ENCODE measurements at places on chromosomes 7 and 10. TPM values are rescaled to one million over a fixed set of nuclear protein-coding genes. Genes with fewer than 3 reads are reported as not detected.

The HOXA5 gene
- not detected for total RNA-seq

DNA sequence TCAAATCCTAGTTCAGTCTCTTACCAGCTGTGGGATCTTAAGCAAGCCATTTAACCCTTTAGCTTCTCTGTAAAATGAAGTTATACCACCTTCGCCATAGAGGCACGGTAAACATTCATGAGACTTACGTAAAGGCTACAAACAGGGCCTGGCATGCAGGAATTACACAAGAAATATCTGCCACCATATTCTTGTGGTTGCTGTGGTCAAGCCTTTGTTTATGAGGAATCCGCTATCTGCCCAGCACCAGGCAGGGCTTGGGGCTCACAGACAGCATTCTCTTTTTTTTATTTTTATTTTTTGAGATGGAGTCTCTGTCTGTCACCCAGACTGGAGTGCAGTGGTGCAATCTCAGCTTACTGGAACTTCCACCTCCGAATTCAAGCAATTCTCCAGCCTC, 9.9 kb downstream of the AIFM2 start:
- DNase-seq = no peak

GRCh38 chr7:24408798-24409430, 124.9 kb downstream of the NPY start:
- DNase-seq = no peak

GRCh38 chr7:130069179-130069977, 956 bp upstream of the KLHDC10 start:
- no peak for DNase-seq

The TPST1 gene
- 6.4 TPM for total RNA-seq

The HMX3 gene
- 60.5 TPM for total RNA-seq

DNA sequence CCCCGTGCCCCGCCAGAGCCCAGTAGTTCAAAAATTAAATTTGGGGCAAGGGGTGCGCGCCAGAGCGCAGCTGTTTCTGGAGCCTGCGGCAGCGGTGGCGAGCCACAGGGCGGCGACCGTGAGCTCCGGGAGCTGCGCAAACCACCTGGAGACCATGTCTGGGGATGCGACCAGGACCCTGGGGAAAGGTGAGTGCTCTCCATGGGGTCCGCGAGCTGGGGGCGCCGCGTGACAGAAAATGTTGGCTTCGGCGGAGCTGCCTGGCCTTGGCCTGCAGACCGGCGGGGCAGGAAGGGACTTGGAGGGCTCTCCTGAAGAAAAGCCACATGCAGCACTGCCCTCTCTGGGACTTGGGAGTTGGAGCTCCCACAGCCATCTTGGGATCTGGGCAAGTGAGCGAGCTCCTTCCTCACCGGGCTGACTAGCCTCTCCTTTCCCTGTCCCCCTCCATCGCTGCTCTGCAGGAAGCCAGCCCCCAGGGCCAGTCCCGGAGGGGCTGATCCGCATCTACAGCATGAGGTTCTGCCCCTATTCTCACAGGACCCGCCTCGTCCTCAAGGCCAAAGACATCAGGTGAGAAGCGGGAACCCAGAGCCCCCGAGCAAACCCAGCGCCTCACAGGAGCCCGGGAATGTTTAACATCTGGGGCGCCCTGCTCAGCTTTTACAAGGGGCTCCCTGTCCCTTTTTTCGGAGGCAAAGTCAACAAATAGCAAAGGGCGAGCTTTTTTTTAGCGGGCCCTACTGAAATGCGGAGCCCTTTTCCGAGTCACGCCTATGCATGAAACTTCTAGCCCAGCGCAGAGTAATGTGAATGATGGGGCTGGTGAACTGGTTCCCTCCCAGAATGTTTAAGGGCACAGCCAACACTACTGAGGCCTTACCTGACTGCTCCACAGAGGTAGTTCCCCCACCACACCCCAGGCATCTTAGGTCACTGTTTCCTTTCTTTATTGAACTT, 6.1 kb downstream of the GSTO2 start:
- DNase-seq = no peak

The TMEM196 gene
- not detected for total RNA-seq

DNA sequence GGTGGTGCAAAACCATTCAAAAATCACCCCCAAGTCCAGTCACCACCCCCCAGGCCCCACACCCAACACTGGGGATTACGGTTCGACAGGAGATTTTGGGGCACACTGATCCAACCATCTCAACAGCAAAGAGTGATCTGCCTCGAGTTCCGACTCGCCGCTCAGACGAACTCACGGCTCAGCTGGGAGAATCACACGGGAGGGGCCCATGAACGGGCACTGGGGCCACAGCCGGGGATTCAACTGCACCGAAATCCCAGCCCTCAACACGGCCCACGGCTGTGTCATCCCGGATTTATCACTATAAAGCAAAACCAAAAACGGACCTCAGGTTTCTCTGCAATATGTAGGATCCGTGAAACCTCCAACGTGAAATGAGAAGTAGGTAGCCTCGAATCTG, 460.0 kb downstream of the DNAJB6 start:
- no peak for DNase-seq

- DNase-seq = no peak
These were observed 101.5 kb upstream of the SHH start for GRCh38 chr7:155913719-155914118.

DNA sequence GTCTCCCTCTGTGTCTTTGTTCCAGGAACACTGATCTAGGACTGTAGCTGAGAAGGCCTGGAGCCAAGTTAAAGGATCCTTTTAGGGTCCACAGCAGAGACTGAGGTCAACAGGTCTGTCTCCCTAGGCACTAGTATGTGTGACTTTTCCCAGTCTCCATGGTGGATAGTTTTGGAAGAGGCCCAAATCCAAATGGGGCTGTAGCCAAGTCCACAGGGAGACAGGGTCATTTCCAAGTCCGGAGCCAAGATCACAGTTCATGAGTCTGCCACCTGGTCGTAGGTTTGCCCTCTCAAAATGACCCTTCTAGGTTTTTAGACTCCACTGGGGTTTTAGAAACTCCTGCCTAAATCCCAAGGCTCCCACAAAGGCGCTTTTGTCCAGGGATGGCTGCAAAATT, 16.8 kb downstream of the ZNF277 start:
- no peak for DNase-seq

- no peak for DNase-seq
These were observed 68.2 kb downstream of the PFKFB3 start for GRCh38 chr10:6270951-6271350.

DNA sequence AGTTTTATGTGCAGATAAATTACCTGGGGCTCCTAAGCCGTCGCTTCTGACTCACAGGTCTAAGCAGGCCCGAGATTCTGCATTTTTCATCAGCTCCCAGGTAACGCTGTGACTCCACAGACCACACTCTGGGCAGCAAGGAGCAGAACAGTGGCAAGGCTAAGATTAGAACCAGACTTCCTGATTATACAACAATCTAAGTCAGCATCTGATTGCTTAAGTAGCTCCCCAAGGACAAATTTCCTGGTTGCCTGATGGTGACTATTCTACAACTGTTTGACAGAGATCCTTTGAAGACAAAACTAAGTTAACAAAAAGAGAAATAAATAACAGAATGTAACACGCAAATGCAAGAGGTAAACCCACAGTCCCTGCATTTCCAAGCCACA, 69.0 kb downstream of the CREB3L2 start:
- no peak for DNase-seq

- DNase-seq = no peak
These were observed 63.0 kb downstream of the HDAC9 start for GRCh38 chr7:18558503-18558902.

DNA sequence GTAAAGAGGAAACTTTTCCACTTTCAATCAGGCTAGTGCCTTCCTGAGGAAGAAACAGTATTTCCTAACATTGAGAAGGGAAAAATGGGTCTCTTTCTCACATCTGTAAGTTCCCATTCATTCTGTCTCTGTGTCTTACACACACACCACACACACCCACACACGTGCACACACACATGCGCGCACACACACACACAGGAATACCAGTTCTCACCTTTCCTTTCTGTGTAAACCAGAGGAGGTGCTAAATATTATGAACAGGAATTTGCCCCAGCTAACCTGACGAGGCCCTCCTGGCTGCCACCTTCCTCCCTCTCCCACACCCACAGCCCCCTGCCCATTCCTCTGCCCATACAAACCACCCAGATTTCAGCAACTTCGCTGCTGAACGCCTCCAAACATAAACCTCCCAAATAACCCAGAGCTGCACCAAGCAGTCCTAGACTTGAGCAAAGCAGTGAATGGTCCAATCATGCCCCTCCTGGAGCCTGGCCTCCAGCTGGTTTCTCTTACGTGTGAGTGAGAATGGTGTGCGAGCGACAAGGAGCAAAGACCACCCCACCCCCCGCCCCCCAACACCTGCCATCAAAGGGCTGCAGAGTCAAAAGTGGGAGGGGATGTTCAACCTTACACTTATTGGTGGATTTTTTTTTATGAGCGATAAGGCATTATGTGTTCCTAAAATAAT, 190.5 kb downstream of the HECW1 start:
- DNase-seq = no peak

DNA sequence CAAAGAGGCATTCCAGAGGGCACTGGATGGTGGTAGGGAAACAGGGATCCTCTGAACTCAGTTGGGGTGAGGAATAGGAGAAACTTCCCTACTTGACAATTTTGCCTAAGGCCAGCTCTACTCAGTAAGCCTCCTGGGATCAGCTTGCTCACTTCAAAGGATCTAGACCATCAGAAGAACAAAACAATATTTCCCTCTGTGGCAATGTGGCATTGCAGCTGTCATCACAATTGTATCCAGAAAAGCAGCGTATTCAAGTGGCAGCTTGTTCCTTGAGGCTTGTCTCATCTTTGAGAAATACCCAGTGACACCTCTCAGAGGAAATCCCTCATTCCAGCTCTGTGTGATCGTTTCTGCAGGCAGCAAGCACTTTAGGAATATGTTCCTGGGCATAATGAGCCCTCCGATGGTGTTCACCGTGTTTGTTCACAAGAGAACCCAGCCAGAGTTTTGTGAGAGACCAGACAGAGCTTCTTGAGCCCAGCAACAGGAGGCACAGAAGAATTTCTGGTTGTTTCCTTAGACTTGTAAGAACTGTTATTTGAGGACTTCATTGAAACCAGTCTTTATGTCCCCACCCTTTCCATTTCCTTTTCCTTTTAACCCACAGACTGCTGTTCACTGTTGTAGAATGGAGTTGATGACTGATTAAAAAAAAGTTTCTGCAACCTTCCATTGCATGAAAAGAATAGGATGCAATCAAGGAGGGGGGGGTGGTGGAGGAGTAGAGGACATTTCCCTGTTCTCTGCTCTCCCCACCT, 747.3 kb downstream of the LRMDA start:
- no peak for DNase-seq

The PRKG1 gene
- total RNA-seq = not detected

The DNAJC12 gene
- total RNA-seq = 2.1 TPM

The PLA2G12B gene
- total RNA-seq = not detected

GRCh38 chr7:103996639-103997038, 7.2 kb upstream of the RELN start:
- no peak for DNase-seq

GRCh38 chr7:157313645-157314044, 23.2 kb upstream of the DNAJB6 start:
- DNase-seq = no peak

DNA sequence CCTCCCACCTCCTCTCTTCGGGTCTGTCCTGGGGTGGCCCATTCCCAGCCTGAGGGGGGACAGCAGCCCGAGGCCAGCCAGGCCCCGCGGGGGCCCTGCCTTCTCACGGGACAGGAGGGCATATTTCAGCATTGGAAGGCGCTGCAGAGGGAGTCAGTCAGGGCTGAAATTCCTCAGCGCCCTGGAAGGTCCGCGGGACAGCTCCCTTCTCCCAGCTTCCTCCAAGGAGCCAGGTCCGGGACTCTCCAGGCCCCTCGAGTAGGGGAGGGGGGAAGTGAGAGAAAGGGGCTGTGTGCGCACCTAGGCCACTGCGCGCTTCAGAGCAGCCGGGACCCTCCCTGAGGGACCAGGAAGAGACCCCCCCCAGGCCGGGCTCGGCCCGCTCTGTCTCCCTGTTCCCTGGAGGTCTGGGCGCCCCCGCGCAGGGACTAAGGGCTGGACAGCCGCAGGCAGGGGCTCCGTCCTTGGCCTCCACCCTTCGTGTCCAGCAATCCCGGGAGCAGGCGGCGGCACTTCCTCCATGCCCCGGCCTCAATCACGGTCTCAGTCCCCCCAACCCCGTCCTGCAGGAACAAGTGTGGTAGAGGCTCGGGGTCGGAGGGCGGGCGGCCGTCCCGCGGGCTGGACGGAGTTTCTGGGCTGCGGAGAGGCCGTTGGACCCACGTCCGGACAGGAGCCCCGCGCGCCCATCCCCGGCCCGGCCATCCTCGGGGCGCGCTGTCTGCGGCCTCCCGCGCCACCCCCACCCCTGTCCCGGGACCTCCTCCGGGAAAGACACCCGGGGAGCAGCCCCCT, 6.0 kb upstream of the ELFN1 start:
- no peak for DNase-seq

DNA sequence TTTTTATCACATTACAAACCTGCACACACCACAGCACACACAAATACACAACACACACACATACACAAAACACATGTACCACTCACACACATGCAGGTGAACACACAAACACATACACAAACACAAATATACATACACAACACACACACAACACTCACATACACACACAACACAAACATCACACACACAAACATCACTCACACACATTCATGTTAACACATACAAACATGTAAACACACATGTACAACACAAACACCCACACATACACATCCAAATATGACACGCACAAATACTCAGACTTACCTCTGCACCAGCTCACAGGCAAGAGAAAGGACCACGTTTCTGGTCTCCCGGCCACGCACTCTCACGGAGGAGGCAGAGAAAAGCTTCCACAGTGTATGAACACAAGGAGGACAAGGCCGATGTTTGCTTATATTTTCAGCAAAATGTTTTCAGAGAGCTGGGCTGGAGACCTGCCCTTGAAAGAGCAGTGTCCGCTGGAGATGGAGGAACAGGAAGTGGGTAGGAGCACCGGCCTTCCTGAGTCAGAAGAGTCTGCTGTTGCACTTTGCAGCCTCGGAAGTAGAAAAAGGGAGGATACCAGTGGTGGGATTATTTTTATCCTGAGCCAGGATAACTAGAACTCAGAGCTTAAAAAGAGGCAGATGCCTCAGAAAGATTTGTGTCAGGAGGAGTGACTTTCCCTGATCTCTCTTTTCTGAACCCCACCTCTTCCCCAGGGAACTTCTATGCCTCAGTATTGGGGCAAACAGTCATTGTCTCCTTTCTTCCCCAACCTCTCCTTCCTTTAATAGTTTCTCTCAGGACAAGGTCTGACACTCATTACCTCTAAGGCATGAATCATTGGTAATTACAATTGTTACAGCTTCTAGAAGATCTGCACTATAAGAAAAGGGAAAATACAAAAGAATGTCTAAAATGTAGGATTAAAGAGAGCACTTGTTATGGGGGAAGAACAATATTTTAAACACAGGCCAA, at the start of gene GIMAP6:
TSS of gene GIMAP6 (minus strand) at position 520 of the 999 bp plus-strand sequence. CDS start 2,243 bp downstream, outside the sequence.
- DNase-seq = peak; percentile 51

GRCh38 chr10:71337219-71337701, 18.2 kb downstream of the SLC29A3 start:
- DNase-seq = no peak

- no peak for DNase-seq
These were observed 89.4 kb downstream of the SH3PXD2A start for GRCh38 chr10:103765981-103766380.
